Foreskin keratinocyte (primary cell): ENCODE measurements at places on chromosomes 6 and 20. TPM values are rescaled to one million over a fixed set of nuclear protein-coding genes. Genes with fewer than 3 reads are reported as not detected.

DNA sequence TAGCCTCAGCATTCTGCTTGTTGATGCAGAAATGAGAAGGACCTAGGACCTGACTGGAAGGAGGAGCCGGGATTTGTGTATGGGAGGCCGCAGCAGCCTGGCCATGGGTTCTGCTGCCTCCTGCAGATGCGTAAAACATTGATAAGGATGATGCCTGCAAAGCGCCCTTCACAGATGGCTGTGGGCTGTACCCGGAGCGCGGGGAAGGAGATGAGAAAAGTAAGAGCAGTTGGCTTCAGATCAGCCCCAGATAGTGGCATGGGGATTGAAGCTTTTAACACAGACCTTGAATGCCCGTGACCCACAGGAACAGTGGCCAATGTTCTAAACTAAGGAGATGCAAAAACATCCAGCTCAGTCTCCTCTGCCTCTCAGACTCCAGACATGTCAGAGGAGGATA, 136.4 kb upstream of the KCNG1 start:
- no peak for DNase-seq

- no peak for DNase-seq
Observed at GRCh38 chr6:12593771-12594529, 122.6 kb upstream of the PHACTR1 start.

DNA sequence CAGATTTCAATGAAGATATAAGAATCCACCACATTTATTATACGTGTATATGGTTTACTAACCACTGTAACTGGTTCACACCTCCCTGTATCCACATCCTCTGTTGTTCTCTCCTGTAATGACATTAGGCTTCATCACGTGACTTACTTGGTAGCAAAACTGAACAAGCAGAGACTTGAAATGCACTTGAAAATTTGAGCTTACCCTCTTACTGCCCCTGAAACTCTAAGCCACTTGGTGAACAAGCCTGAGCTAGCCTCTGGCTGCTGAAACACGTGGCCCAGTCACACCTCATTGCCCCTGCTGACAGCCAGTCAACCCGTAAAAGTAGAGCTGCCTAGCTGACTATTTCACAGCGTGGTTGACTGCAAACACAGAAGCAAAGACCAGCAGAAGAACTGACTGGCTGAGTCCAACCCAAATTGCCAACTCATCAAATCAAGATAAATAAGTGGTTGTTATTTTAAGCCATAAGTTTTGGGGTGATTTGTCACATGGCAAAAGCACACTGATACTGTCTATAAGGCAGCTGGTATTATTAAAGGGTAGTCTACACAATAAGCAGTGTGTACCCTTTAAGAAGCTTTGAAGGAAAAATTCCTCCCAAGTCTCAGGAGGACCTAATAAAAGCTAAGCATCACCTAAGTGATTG, 109.0 kb downstream of the RALGAPA2 start:
- peak; percentile 96 for DNase-seq

- no peak for DNase-seq
Observed at GRCh38 chr6:168368936-168369335, 49.4 kb upstream of the DACT2 start.

DNA sequence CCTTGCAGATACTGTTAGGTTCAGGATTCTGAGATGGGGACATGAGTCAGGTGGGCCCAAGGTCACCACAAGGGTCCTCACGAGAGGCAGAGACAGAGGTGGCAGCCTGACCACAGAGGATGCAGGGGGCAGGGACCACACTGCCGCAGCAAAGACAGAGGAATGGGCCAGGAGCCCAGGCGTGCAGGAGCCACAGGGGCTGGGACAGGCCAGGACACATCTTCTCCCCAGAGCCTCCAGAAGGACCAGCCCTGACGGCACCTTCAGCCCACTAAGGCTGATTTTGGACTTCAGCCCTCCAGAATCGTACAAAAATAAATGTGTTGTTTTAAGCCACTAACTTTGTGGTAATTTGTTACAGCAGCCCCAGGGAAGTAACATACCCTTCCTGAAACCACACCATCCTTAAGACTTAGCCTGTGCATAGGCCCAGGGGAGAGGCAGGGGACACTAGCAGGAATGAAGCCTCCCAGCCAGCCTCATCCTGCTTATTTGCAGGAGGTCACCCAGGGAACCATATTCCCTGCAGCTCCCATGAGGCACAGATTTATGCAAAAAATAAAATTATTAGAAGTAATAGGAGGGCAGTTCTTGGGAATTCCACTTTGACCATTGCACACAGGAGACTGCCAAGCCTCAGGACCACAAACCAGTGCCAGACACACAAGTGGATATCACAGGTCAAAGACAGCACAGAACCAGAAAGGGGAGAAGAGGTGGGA, 119.3 kb upstream of the CST7 start:
- no peak for DNase-seq

GRCh38 chr20:32991383-32991782, 12.8 kb downstream of the SUN5 start:
- no peak for DNase-seq

ATP9A gene
- total RNA-seq, result 5.9 and 8.7 TPM in 2 replicates

SPDEF gene
- total RNA-seq, result 0.07 TPM in 1 of 2 replicates, not detected in the other
